ENCODE measurements at places on chromosomes 5 and 9. TPM values are rescaled to one million over a fixed set of nuclear protein-coding genes. Genes with fewer than 3 reads are reported as not detected.

GRCh38 chr5:18985171-18985758 is 1002.7 kb downstream of the CDH18 start:
- no peak for DNase-seq

DNA sequence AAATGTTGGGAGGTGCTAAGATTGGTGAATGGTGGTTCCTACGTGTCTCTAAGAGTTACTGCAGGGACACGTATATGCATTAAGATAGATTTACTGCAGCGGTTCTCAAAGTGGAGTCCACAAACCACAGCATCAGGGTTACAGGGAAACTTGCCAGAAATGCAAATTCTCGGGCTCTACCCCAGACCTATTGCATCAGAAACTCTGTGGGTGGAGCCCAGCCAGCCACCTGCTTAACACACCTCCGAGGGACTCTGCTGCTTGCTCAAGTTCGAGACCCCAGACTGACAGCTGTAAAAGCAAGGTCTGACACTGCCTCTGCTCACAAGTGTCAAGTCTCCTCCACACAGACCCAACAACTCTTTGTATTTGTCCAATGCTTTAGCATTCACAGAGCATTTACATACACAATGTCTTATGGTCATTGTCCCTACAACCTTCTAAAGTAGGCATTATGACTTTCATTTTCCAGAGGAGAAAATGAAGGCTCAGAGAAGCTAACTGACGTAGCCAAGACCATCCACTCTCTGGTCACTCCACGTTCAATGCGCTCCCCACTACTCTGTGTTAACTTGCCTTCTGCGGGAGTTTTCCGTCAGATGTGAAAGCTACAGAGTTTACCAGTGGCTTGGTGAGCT is 48.8 kb downstream of the HSD17B3 start:
- no peak for DNase-seq

DNA sequence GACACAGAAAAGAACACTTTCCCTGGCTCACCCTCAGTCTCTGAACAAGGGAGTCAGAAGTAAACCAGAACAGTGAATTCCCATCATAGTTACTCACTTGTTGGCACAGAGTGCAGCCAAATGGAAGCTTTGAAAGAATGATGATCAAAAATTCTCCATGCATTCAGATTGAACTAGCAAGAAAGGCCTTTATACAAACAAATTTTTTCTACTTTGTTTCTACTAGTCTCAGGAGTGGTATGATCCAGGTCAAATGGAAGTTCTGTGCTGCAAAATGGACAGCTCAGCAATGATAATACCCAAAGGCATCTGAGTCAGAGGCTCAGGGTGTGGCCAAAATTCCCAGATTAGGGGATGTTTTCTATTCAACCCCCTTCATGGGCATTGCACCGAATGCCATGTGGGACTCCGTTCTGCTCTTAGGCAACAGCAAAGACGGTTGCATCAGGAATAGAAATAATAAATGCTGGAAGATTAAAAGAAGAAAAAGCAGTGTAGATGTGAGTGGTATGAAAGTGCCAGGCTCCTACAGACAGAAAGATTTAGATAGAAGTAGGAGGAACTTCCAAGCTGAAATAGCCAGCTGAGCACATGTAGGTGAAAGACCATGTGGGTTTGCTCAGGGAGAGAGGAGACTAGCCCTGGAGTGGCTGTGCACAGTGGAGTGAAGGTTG is 24.0 kb upstream of the ASPN start:
- peak; percentile 84 for DNase-seq

DNA sequence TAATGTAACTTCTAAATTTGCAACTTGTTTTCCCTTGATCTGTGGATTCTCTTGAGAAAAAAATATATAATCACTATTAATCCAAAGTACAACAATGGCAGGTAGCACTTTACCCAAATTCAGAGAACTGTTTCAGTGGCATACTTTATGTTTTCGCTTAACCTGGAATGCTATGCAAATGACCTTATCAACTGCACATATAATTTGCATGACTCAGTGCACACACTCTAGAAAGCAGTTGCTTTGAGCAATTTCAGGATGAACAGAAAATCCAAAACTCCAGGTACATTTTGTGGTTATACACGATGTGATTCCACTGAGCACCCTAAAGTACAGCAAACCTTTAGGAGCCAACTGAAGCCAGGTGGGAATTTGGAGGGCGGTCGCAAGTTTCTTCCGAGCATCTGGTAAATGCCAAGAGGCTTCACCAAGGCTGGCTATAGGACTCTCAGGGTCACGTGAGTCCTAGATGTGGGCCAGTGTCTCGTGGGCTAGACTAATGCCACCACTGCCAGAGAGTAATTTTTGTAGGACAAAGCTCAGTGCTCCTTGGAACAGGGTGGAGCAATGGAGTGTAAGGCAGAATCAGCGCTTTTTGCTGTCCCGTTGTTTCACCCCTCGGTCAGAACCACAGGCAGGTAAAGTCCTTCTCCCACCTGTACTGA is 37.3 kb downstream of the DMGDH start:
- DNase-seq = no peak

DNA sequence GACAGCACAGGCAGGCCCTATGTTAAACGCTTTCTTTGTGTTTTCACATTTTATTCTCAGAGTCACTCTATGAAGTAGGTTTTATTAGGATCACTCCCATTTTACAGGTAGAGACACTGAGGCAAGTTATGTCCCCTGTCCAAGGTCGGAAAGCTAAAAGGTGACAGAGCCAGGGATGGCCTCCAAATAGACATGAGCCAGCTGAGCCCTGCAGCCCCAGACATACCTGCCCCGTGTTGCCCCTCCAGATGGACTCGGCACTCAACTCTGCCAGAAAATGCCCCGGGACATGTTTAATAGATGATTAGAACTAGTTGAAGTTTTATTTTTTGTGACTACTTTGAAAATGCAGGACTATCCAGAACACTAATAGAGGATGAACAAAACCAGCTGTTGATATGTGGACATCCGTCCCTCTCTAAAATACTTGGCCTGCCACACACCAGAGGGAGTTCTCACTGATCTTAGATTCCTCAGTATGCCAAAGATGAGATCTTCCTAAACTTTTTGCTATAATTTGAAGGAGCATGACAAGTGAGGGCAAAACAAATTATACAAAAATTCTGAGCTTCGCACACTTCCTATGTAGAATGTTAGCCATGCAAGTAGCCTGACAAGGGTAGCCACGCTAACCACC is 258.6 kb upstream of the ADAMTS16 start:
- DNase-seq = no peak

- DNase-seq = no peak
Observed at GRCh38 chr5:134092875-134093274, 21.6 kb upstream of the TCF7 start.

DNA sequence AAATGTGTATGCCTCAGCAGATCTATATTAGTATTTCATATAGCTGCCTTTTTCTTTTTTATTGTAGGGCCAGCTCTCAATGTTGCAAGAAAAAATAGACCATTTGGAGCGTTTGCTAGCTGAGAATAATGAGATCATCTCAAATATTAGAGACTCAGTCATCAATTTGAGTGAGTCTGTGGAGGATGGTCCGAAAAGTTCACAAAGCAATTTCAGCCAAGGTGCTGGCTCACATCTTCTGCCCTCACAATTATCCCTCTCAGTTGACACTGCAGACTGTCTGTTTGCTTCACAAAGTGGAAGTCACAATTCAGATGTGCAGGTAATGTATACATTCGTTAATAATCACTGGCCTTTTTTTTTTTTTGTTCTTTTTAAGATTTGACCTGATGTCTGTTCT is 23.7 kb downstream of the MAN2A1 start:
- DNase-seq = no peak

DNA sequence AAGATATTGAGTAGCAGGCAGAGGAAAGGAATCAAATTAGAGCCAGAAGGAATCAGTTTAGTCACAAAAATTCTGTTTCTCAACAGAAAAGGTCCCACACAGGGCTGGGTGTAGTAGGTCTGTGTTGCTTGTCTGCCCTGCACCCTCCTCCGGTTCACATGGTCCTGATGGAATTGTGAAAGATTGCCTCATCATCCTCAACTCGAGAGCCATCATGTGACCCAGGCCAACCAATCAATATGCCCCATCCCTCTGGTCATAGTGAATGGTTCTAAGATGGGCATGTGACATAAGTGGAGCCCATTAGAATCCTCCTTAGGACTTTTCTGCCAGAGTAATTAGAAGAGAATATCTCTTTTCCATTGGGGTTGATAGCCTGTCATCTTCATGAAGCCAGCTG is 56.7 kb upstream of the RAD23B start:
- DNase-seq = no peak

DNA sequence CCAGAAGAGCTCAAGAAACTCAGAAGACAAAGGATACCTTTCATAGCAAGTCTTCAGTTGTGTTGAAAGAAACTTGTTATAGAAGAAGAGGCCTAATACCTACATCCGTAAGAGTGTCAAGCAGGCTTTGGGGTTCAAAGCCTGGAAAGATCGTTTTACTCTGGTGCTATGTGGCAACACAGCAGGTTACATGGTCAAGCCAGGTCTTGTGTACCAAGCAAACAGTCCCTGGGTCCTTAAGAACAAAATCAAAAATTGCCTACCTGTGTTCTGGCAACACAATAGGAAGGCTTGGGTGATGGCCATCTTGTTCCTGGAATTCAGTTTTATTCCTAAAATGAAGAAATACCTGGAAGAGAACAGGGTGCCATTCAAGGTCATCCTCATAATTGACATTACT is 32.0 kb upstream of the LRRC19 start:
- DNase-seq = no peak

DNA sequence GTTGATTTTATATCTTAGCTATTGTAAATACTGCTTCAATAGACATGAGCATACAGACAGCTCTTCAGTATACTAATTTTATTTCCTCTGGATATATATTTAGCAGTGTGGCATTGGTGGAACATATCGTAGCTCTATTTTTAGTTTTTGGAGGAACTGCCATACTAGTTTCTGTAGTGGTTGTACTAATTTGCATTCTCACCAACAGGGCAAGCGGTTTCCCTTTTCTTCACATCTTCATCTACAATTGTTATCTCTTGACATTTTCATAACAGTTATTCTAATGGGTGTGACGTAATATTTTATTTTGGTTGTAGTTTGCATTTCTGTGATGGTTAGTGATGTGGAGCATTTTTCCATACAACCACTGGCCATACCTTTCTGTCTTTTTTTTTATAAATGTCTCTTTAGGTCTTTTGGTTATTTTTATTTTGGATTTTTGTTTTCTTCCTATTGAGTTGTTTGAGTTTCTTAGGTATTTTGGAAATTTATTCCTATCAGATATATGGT is 32.5 kb downstream of the TAF11L14 start:
- no peak for DNase-seq

DNA sequence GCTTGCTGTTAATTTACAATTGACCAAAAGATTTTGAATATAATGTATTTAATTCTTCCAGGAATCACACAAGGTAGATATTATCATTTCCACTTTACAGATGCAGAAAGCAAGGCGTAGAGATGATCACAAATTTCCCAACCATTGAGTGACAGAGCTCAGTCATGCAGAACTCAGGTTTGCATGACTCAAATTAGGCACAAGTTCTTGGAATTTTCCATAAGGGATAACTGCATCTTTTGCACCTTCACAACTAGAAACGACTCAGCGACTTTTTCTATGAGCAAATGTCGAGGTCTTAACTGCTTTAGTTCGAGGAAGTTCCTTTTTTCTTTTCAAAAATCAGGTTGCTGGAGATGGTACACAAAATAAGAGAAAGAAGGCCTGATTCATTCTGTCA is 265.5 kb upstream of the PAPPA start:
- DNase-seq = no peak

DNA sequence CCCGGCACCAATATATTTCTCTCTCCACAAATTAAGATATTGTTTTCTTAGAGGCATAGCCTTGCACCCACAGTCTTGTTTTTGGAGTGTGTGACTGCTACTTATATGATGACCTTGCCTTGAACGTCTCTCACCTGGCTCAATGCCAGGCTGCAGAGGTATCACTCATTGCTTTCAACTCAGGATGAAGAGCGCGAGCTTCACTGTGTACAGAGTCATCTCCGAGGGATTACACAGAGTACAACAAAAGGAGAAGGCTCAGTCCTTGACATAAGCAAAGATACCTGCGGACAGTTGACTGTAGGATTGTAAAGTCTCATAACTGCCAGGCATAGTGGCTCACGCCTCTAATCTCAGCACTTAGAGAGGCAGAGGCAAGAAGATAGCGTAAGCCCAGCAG is 53.8 kb downstream of the CD180 start:
- DNase-seq = no peak

GRCh38 chr5:109951758-109952157 is 262.0 kb downstream of the MAN2A1 start:
- no peak for DNase-seq

The PCDHB13 gene
- polyA plus RNA-seq = 0.16 TPM

The PDZD2 gene
- not detected for polyA plus RNA-seq

The DNAH5 gene
- polyA plus RNA-seq = 1.1 TPM

The GCNT4 gene
- 10.1 TPM for polyA plus RNA-seq

The FSD1L gene
- 0.81 TPM for polyA plus RNA-seq

The NEUROG1 gene
- not detected for polyA plus RNA-seq

The CCDC187 gene
- polyA plus RNA-seq = not detected

The LRRC19 gene
- not detected for polyA plus RNA-seq

All from BJ (cell line).